ENCODE measurements at places on chromosomes 12 and 14. TPM values are rescaled to one million over a fixed set of nuclear protein-coding genes. Genes with fewer than 3 reads are reported as not detected.

DNA sequence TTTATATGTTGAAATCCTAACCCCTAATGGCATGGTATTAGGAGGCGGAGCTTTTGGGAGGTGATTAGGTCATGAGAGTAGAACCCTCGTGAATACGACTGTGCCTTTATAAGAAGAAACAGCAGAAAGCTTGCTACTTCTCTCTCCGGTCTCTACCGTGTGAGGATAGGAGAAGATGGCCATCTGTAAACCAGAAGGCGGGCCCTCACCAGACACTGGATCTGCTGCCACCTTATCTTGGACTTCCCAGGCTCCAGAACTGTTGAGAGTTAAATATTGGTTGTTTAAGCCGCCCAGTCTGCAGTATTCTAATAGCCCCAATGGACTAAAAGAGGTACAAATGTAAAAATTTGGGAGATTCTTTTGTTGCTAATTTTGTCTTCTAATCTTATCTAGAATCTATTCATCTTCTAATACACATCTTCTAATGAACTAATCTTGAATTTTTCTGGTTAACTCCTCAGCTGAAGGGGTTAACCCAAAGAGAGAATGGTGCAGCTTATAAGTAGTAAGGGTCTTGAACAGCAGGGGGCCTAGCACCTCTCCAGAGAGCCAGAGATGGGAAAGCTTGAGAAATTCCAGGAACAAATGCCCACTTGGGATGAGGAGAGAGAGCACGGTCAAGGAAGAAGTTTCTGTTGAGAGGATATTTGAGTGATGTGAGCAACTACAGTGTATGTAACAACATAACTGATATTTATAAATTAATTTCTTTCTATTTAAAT lies 264.0 kb upstream of the GRIP1 start:
- no peak for DNase-seq

DNA sequence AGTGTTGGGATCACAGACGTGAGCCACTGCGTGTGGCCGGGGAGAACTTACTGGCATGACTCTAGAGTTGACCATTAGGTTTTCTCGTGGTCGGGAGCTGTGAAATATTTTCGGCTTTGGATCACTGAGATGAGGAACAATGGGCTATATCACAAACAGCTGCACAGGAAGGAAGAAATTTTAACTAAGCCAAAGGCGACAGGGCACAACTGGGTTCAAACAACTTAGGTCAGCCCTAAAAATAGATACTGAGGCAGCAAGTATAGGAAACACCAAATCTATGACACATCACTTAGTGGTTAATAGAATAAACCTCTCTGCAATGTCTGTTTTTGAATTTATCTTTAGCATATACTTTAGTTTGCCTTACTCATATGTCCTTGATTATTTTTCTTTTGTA lies 162.9 kb downstream of the LRIG3 start:
- peak; percentile 92 for DNase-seq

LARP4 gene
- 25.5 TPM for polyA plus RNA-seq

GRCh38 chr12:64618953-64619590 lies 8.8 kb downstream of the RASSF3 start:
- no peak for DNase-seq

DNA sequence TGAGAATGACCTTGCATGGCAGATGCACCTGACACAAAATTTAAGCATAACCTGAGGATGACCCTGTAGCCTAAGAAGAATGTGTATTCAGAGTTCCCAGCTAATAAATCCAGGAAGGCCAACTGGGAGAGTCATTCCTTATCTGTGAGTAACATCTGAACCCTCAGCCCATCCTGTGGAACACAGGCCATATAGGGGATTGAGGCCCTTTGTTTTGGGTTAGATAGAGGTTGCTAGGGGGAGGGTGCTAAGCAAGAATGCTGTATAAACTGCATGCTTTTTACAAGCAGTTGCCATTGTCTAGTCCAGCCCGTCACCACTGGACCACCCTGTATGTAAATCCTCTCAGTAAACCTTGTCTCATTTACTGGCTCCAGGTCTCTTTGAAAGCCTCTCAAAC lies 77.0 kb downstream of the BICD1 start:
- no peak for DNase-seq

DNA sequence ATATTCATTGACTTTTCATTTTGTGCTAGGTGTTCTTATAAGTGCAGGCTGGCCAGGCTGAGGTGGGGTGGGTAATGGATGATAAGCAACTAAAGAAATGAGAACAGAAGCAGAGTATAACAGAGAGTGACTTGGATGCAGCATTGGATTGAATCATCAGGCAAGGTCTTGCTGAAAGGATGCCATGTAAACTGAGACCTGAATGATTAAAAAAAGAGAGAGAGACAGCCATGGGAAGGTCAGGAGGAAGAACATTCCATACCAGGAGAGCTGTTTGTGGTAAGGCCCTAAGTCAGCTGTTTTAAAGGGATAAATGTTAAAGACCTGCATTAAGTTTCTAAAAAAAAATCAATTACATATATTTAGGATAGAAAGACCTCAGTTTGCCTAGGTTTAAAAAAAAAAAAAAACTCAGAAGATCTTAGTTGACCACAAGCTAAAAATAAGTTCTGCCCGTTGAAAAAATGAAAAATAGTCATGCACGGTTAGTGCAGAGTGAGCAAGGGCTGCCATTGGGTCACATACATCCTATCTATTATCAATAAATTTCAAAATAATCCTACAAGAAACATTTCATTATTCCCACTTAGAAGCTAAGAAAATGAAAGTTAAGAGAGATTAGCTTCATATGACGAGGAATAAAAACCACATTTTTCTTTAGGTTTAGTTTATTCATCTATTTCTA lies 37.2 kb downstream of the IFNG start:
- no peak for DNase-seq

DNA sequence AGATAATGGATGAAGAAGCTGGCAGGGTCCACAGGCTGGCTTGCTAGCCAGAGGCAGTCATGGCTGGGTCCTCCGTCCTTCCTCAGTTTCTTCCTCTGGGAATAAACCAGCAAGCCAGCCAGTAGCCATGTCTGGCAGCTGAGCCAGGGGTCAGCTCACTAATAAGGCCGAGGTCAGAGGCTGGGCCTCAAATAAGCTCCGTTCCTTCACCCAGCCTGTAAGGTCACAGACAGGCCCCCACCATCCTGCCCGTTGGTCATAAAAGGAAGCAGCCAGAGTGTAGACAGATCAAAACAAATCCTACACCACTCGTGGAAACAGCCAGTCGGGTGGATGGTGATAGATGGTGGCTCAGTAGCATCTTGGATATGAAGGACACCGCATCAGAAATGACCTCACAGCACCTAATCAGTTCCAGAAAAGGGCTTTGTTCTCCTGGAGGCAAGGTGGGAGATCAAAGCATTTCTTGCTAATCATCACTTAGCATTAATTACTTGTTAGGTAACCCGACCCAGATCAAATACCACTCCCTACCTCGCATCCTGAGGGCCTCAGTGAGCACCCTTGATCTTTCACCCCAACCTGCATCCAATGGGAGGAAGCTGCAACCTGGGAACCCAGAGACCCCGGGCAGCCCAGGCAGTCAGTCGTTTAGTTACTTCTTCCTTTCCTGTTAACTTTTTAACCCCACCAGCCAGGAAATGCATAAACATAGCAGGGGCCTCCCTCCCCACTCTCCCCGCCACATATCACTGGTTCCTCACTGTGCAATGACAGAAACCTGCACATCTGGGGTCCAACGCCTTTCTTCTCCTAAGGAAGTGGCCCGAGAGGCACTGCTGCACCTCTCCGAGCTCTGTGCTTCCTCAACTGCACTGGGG lies 90.2 kb downstream of the KDM2B start:
- no peak for DNase-seq

LRP6 gene
- 18.4 TPM for polyA plus RNA-seq

DNA sequence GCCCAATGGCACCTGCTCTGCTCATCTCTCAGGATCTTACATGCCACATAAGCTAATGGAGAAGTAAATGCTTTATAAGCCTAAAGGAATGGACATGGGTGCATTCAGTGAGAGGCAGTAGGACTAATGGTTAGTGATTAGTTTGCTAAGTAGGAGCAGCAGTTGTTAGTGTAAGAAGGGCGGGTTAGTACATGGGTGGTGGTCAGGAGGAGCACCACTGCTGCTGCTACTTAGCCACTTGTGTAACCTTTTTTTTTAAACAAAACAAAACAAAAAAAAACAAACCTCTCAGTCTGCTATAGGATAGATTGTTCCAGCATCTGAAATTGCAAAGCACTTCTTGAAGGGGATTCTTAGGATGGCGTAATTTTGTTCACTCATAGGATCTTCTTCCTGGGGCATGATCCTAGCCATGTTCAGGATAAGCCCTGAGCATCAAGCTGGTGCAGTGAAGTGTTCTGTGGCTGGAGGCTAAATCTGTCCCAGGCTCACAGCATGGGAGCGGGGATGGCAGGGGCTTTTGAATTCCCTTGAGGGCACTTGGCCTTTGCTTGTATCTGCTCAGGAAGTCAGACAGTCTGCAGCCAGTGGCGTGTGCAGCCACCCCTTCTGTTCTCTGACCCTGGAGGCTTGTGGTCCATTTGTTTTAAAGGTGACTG lies 63.6 kb downstream of the CHST11 start:
- DNase-seq = no peak

DNA sequence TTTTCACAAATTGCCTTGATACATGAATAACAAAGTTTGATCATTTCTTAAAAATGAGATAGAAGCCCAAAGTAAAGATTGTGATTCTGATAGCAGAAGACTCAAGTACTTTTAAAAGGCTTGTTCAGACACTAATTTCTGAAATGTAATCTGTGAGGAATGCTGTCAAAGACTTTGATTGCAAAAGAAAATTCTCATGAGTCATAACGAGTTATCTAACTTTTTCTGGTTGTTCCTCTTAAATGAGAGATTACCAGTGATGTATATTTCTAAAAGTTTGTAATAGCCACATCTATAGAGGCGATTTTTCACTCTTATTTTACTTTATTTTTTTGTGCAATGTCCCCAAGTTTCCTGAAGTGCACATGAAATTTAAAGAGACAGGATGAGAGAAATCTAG lies 7.0 kb downstream of the PYGL start:
- no peak for DNase-seq

DNA sequence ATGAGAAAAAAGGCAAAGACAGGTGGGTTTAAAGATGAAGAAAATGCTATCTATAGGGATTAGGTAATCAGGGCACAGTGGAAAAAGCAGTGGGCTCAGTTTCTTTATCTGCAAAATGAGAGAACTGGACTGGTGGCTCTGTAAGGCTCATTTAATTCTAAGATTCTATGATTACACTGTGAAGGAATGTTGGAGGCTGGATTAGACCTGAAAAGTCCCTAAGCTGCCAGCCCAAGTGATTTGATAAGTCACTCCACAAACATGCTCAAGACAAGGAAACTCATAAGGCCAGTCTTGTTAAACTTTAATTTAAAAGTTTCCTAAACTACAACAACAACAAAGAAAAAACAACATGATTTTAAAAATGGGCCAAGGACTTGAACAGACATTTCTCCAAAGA lies 75.1 kb downstream of the DCAF5 start:
- peak; percentile 53 for DNase-seq

DNA sequence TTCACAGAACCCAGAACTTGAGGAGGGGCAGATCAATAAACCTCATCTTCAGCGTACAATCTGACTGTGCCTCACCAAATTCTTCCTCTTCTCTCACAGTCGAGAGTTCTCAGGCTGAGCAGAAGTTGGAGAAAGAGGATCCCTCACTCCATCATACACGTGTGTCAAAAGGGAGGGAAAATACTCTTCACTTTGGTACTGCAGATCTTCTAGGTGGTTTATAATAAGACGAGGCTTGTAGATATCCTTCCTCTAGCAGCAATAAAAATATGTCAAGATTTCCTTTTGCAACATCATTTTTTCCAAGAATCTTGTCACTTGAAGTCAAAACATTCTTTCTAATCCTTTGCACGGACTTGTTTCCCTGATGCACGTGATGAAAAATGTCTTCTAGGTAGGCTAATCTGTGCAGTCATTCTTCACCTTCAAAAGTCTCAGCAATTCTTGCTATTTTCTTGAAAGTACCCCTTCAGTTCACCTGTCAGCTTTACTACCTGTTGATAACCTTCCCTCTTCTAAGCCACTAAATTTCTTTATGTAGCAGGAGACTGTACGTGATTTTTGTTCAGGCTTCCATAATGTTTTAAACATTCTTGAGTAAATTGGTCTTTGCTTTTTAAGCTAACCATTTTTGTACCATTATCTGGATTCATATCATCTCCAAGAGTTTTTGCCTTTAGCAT lies 214.1 kb downstream of the NUAK1 start:
- no peak for DNase-seq

DNA sequence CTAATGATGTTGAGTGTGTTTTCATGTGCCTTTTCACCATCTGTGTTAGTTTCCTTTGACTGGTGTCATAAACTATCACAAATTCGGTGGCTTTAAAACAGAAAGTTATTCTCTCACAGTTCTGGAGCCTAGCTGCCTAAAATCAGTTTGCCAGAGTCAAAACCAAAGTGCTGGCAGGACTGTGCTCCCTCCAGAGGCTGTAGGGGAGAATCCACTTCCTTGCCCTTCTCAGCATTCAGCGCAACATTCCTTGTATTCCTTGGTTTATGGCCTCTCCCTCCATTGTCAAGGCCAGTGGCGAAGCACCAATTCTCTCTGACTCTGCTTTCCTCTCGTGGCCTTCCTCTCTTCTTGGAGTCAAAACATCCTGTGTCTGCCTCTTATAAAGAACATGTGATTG lies 174.2 kb upstream of the PDE3A start:
- DNase-seq = no peak

- no peak for DNase-seq
These were observed 162.1 kb upstream of the TMTC2 start for GRCh38 chr12:82524641-82525040.

MFAP5 gene
- polyA plus RNA-seq = 0.60 TPM

GRCh38 chr12:88310069-88310468 lies 168.0 kb downstream of the TMTC3 start:
- DNase-seq = no peak

TAS2R8 gene
- 0.06 TPM for polyA plus RNA-seq

DNA sequence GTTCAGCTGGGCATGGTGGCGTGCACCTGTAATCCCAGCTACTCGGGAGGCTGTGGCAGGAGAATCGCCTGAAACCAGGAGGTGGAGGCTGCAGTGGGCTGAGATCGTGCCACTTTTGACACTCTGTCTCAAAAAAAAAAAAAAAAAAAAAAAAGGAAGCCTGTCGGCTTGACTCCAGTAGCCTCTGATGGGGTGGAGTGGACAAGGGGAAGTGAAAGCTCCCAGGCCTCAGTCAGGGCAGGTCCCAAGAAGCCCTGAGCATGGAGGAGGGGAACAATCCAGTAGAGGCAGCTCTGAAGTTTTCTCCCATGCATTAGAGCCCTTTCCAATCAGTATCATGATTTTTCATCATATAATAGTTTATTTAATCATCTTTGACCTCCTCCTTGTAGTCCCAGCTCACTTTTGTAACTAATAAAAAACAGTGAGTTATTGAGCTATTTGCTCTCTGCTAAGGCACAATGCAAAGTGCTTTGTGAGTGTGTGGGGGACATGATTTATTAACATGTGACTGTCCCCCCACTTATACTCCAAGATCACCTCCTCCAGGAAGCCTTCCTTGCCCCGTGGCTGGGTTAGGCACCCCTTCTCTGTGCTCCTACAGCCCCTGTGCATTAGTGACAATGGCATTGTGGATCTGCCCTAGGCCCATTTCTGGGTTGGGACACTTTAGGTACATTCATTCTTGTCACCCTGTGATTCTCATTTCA lies 4.7 kb upstream of the SSH1 start:
- DNase-seq = no peak

GRCh38 chr12:64716371-64716770 lies 42.8 kb downstream of the GNS start:
- DNase-seq = no peak

DBX2 gene
- polyA plus RNA-seq = not detected

GPHN gene
- 7.4 TPM for polyA plus RNA-seq

HVCN1 gene
- 6.9 TPM for polyA plus RNA-seq
